ENCODE measurements at places on chromosomes 4 and X.

DNA sequence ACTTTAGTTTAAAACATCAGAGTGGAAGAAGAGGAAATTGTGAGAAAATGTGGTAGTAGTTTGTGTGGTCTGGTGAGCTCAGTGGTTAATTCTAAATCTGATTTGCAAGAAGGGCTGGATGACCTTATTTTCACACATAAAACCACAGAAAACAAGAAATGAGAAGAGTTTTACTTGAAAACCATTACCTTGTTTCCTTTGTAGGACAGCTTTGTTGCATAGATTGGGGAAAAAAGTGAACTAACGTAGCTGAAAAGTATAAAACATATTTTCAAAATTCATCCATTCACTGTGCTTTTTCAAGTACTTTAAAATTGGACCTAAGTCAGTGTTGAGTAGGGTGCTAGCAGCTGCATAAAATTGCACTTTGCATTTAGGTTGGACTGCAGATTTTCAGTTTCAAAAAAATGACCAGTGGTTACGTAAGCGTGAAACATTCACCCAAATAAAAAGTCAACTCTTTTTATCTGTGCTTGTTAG is 211.3 kb downstream of the ARHGAP10 start:
- DNase-seq = no peak

DNA sequence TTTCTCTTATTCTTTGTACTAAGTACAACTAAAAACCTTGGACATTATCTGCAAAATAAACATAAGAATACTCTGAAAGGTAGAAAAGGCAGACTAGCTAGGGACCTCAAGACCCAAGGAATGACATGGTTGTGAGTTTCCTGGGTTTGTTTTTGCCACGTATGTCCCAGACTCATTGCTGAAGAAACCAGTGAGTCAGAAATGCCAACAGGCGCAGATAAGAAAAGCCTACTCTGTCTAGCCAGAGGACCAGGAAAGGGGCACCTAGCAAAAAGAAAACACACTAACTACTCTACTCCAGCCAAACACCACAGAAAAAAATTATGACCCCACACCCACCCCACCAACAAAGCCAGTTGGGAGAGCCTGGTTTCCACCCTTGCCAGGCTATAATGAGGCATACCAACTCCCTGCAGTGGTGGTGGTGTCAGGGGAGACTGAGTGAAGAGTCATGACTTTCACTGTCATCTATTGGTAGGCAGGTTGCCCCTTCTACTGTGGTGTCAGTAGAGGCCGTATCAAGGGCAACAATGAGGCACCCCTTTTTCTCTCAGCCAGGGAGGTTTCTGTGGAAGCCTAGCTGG is 10.9 kb downstream of the MTMR1 start:
- no peak for DNase-seq

GRCh38 chrX:43728002-43728401 is 71.9 kb downstream of the MAOA start:
- DNase-seq = no peak

DNA sequence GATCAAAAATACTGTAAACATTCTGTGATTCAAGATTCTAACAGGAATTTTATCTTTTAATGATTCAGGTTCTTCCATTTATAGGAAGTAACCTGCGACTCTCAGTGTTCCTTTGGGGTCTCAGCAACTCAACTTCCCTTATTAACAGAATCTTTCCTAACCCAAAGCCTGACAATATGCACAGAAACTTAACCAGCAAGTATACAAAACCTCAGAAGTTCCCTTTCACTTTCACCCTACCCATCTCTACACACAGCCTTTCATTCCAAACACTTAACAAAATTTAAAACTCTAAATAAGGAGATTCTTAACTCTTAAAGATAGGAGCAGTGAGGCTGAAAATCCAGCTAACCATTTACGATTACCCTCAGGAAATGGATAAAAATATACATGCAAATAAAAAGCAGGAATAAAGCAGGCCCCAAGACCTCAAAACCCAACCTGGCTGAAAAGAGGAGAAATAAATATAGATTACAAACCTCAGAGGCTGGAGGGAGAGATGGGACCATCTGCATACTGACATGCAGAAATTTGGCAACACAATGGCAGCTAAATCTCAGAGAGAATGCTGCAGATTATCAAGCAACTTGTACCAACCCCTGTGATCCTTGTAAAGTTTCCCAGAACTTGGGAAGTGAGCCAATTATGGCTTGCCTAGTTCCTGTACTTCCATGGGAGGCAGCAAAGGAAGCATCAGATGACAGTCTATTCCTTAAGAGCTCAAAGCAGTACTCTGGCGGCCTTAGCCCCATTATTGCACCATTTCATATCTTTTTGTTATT is 101.0 kb downstream of the ATP11C start:
- DNase-seq = no peak

- DNase-seq = peak; percentile 3
These were observed 41.3 kb upstream of the GPC3 start for GRCh38 chrX:134026565-134027311.

DNA sequence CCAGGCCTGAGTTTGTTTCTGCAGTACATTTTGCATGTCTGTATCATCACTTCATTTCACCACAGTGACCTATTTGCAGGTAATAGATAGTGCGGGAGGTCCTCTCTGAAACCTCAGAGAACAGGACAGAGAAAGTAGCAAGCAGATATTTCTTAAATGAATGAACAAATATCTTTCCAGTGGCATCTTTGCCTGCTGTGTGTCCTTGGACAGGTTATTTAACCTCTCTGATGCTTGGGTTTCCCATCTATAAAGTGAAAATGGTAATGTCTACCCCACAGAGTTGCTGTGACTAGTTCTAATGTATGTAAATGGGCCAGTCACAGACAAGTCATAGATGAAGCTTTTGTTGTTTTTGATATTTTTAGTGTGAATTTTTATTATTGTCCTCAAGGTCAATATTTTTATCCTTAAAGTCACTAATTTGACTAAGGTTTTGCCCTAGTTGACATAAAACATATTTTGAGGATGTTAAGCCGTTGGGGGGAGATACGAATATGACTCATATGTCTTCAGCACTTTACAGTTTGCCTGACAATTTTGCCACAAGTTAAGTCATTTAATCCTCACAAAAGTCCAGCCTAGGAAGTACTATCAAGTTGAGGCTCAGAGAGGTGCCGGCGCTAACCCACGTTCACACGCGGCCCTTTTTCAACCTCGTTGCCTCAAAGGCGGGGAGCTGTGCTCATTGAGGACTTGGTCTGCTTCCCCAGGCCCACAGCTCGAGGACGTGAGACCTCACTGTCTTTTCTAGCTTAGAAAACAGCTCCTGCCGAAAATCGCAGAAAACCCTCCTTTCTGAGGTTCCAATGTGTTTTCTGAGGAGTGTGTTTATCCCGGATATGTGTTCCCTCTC is 126.7 kb upstream of the STX18 start:
- DNase-seq = no peak

DNA sequence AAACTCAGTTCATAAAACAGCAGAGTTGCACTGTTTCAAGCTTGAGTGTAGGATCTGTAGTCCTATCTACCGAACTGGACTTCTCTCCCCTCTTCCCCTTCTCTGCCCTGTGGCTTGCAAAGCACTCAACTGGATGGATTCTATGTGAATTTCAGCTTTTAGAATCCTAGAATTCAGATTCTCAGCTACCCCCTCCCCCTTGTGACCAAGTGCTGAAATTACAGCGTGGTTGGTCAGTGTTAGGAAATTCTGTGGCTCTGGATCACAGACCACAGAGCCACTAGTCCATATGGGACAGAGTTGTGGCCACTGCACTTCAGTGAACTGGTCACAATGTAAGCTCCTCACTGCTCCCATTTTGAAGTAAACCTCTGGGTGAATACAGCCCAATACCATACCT is 64.6 kb upstream of the TRPC5 start:
- DNase-seq = no peak

DNA sequence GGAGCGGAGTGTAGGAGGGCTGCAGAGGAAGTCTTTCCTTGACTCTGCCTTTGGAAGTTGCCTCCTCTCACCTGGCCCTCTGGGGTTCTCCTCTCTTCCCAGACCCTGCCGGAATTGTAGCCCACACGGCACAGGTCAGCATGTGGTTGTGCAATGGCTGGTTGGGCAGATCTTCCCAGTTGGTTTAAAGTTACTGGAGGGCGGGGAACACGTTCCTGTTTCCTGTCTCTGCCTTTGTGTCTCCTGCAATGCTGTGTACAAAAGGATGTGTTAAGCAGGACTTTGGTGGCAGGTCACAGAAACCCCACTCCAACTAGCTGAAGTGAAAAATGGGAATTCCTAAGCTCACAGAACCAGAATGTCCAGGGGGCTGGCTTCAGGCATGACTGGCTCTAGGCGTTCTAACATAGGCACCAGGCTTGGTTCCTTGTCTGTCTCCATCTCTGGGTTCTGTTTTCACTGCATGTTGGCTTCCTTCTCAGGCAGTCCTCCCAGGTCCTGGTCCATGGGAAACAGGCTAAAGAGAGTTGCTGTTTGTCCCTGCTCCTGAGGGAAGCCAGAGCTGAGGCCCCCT is 19.9 kb downstream of the SORCS2 start:
- DNase-seq = no peak

- peak; percentile 20 for DNase-seq
These were observed 162.4 kb upstream of the GPRIN3 start for GRCh38 chr4:89469930-89470375.

GRCh38 chrX:38878641-38879340 is 77.5 kb downstream of the MID1IP1 start:
- DNase-seq = no peak

DNA sequence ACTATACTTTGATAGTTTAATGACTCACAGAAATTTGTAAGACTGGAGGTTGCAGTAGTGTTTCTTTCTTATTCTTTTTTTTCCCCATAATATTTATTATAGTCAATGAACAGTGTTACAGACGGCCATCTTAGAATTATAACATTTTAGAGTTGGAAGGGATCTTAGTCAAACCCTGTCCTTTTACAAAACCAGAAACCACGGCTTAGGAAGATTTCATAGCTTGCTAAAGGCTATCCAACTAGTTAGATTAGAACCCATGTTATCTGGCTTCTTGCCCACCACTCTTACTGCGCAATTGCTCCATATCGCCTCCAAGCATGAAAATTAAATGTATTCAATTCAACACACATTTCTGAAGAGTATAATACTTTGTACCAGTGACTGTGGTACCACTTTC is 1.1 kb downstream of the XIAP start:
- no peak for DNase-seq

GRCh38 chrX:109344678-109345077 is 137.2 kb downstream of the GUCY2F start:
- no peak for DNase-seq

DNA sequence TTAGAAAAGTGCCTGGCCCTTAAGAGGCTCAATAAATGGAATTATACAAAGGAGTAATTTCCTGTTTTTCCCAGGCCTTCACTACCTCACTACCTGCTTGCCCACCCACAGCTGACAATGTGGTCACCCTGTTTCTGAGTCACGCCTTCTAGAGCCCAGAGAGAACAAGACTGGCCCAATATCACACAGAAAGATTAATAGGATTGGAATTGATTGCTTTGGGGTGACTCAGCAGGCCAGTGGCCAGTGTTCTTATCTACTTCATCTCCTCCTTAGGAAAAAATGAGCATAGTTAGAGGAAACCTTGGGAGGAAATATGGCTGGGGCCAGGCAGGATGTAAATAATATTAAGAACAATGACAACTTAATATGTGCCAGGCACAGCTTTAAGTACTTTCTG is 4.5 kb upstream of the FGF16 start:
- no peak for DNase-seq

GRCh38 chr4:124958847-124959246 is 246.3 kb upstream of the ANKRD50 start:
- no peak for DNase-seq

GRCh38 chrX:124493984-124494383 is 147.6 kb downstream of the SH2D1A start:
- no peak for DNase-seq

DNA sequence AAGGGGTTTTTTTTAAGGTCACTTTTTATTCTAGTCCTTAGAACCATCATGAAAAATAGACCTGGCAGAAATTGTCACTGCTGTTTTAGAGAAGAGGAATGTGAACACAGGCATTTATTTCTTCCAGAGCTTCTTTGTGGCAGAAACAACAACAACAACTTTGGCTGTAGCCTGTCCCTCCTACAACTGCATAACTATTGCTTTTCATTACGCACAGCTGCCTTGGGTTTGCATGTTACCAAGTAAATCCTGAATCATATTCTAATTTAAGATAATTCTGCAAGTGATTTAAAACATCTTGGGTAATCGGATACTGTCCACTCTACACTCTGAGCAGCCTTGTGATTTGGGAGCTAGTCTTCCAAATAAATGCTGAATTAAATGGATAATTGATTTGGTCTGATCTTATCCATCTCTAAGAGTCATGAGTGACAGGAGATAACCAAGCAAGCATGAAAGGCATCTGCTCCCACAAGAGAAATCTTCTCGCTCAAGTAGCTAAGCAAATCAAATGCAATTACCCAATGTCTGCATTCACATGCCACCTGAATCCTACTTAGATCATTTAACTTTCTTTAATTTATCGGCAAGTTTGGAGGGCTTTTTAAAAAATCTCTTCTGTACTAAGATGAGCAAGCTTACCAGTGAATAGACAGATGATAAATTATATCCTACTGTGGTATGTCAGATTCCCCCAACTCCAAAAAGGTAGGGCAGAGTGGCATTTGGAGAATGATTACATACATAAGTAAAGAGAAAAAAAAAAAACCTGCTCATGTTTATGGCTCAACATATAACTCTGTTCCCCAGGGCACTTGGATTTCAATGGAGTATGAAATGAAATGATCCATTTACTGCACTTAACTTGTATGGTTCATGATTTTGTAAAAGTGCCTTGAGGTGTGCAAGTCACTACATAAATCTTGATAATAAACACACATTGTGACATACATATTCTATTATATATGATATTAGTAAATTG is 73.6 kb downstream of the EGF start:
- no peak for DNase-seq

- no peak for DNase-seq
These were observed 44.5 kb upstream of the ATXN3L start for GRCh38 chrX:13364230-13364857.

GRCh38 chrX:42434458-42435166 is 343.4 kb downstream of the PPP1R2C start:
- DNase-seq = no peak

GRCh38 chr4:121026034-121026433 is 46.3 kb downstream of the NDNF start:
- no peak for DNase-seq

DNA sequence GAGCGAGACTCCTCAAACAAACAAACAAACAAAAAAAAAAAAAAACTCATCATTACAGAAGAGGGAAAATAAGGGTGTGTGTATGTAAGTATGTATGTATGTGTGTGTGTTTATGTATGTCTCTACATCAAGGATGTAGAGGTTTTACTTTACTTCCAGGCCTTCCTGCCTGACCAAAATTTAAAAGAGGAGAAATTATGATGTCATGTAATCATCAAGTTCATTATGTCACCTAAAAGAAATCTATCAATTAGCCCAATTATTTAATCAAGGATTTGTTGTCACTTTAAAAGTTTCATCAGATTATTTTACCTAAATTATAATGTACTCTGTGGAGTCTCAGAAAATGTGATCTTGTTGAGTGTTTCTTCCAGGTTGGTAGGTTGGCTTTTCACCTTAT is 21.6 kb downstream of the GUCY1A1 start:
- DNase-seq = no peak

DNA sequence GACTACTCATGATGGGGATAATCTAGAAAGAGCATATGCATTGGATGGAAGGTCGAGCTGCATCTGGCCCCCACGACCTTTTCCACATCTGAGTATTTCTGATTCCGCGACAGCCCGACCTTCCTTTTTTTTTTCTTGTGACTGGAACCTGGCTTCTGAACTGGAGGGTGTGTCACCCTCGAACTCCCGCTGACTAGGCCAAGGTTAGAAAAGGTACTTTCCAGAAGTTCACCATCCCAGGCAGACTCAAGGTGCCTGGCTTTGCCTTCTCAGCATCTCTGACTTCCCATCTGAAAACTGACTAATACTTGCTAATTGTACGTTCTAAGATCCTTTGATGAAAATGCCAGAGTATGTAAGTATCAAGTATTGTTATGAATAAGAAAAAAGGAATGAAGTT is 49.3 kb upstream of the CD40LG start:
- DNase-seq = no peak

Measured in stimulated activated CD4-positive, alpha-beta T cell treated with anti-CD3 and anti-CD28 coated beads, Interleukin-2, amount 100 ng/mL, for 4 hours (primary cell).